ENCODE measurements at places on chromosomes 2 and 18. TPM values are rescaled to one million over a fixed set of nuclear protein-coding genes. Genes with fewer than 3 reads are reported as not detected.
A peak's percentile ranks its signal among the peaks of the same experiment; 100 is the strongest.

Gene CTDSP1
- 83.9 TPM for total RNA-seq

Gene VIT
- 2.5 TPM for total RNA-seq

DNA sequence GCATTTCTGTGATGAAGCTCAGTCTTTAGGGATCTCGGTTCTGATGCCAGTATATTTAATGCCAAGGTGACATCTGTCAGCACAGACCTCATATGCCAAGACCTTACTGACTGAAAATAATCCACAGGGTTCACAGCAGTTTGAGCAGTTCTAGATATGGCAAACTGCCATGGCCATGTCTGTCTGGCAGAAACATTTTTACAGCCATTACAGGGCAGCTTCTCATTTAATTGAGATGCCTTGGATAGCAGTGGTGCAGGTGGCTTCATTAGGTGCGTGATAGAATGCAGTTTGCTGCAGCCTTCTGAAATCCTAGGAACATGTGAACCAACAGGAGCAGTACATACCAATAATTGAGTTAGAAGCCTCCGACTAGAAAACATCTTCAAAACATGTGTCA, 510.6 kb downstream of the XIRP2 start:
- no peaks in the 10 kb centered on the region for H3K4me1 ChIP-seq
- no peak overlapping the region for H3K4me3 ChIP-seq
- H3K36me3 ChIP-seq = no peaks in the 10 kb centered on the region
- no peaks in the 10 kb centered on the region for H3K27me3 ChIP-seq
- H3K27ac ChIP-seq = no peak overlapping the region

DNA sequence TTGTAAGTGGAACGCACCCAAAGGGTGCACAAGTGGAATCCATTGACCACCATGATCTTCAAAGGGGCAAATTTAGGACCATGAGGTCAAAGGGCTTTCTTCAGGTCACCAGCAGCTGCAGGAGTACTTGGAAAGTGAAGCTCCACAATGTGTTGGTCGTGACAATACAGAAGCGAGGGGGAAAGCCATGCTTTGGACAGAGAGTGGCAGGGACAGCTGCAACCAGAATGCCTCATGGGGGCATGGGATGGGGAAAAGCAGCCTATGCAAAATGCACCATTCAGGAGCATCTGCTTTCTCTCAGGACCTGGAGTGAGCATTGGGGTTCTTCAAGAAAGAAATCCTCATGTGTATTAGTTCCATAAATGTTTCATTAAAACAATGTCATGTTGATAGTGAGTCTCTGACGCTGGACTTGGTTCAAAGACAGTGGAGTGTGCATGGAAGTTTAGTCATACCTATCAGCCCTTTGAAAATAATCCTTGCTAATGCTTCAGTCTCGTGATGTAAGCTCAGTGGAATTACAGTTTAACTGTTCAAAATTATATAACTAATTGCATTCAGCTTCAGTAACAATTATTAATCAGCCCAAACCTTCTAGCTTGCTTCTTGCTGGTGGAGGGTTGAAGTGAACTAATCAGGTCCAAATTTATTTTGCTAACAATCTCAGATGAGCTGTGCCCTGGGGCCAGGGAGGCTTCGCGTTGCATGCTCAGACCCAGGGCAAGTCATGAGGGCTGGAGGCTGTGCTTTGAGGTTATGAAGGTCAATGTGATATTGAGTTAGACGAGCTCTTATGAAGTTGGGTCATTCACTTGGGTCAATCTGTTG, 41.6 kb downstream of the ACKR3 start:
- no peaks in the 10 kb centered on the region for H3K27me3 ChIP-seq
- H3K27ac ChIP-seq = no peak overlapping the region
- DNase-seq = no peak
- peaks cover 5% of the 10 kb centered on the region for H3K4me1 ChIP-seq
- no peaks in the 10 kb centered on the region for H3K36me3 ChIP-seq

- no peak for DNase-seq
- H3K27ac ChIP-seq = no peak overlapping the region
- H3K4me3 ChIP-seq = no peak overlapping the region
- H3K27me3 ChIP-seq = no peaks in the 10 kb centered on the region
- H3K4me1 ChIP-seq = peaks cover 33% of the 10 kb centered on the region
These were observed 231.7 kb upstream of the FOSL2 start for GRCh38 chr2:28160986-28161425.

GRCh38 chr2:111905990-111906735, 7.8 kb downstream of the MERTK start:
- no peaks in the 10 kb centered on the region for H3K27me3 ChIP-seq
- peak overlapping the region; percentile 20 for H3K27ac ChIP-seq
- H3K36me3 ChIP-seq = no peaks in the 10 kb centered on the region

Measured in heart right ventricle (tissue), 16 donors.